ENCODE measurements at places on chromosomes 7 and 10. TPM values are rescaled to one million over a fixed set of nuclear protein-coding genes. Genes with fewer than 3 reads are reported as not detected.

Gene ADO
- total RNA-seq: 26.1 TPM

Gene MYPN
- total RNA-seq: 0.33 TPM

Gene OR2A42
- total RNA-seq: not detected

Gene ASB4
- not detected for total RNA-seq

Gene ECHDC3
- total RNA-seq: 15.1 TPM
